ENCODE measurements at places on chromosomes 5 and 9. TPM values are rescaled to one million over a fixed set of nuclear protein-coding genes. Genes with fewer than 3 reads are reported as not detected.

Gene ARL14EPL
- total RNA-seq = 0.43 TPM

Gene STC2
- total RNA-seq = 37.3 TPM

Gene GCNT1
- 3.4 TPM for total RNA-seq

Gene RAB3C
- total RNA-seq = not detected

Gene EQTN
- not detected for total RNA-seq

Gene RNF38
- 10.0 TPM for total RNA-seq

Gene FGF1
- 0.44 TPM for total RNA-seq

Gene NUTM2G
- total RNA-seq = not detected

Gene EPB41L4A
- 2.5 TPM for total RNA-seq

Gene NIPBL
- total RNA-seq = 9.9 TPM

Gene CCDC183
- total RNA-seq = 0.44 TPM

Gene IGFBPL1
- total RNA-seq = 2.3 TPM

Gene CD180
- total RNA-seq = not detected

Gene NR5A1
- 0.09 TPM for total RNA-seq

Gene ITGA2
- 15.7 TPM for total RNA-seq

Gene CACNA1B
- total RNA-seq = 0.02 TPM

Gene ORM2
- not detected for total RNA-seq

Gene PCDHGB2
- total RNA-seq = not detected

Gene HTR4
- not detected for total RNA-seq

Gene GABBR2
- total RNA-seq = 0.49 TPM

Gene CNTFR
- total RNA-seq = 0.17 TPM

Gene CKS2
- total RNA-seq = 389 TPM

Gene ANKRD20A1
- 0.51 TPM for total RNA-seq

Gene FRRS1L
- total RNA-seq = 0.15 TPM

Gene PCDHB3
- 0.07 TPM for total RNA-seq

Gene GALNT12
- total RNA-seq = 4.4 TPM

Gene SGCD
- total RNA-seq = 3.3 TPM

Gene KIF24
- 3.3 TPM for total RNA-seq

Gene SLC34A1
- not detected for total RNA-seq

Gene GKAP1
- total RNA-seq = 4.1 TPM

Gene GABRB2
- not detected for total RNA-seq

Gene CDC42SE2
- total RNA-seq = 28.9 TPM

Gene SH3TC2
- 0.69 TPM for total RNA-seq

Gene WHRN
- 6.4 TPM for total RNA-seq

Gene FOXI1
- not detected for total RNA-seq

Gene SIT1
- not detected for total RNA-seq

Gene PDE6A
- total RNA-seq = 0.24 TPM

Gene GRXCR2
- total RNA-seq = not detected

Gene CDX1
- total RNA-seq = not detected

Gene FCN1
- total RNA-seq = not detected

Gene ENTPD2
- total RNA-seq = 3.3 TPM

Gene GRM6
- total RNA-seq = not detected

Gene RASGRF2
- 1.2 TPM for total RNA-seq

Gene SLC4A9
- not detected for total RNA-seq

Gene KCNV2
- not detected for total RNA-seq

Gene IRX1
- not detected for total RNA-seq

Gene NAIP
- total RNA-seq = 0.39 TPM

Gene IL3
- total RNA-seq = not detected

Gene HAND1
- 0.35 TPM for total RNA-seq

Gene CDH10
- total RNA-seq = 0.14 TPM

Gene GDNF
- 0.03 TPM for total RNA-seq

Gene C5orf58
- total RNA-seq = not detected

Gene SNAPC3
- total RNA-seq = 17.6 TPM

All from A549 treated with Hydrocortisone at 1 μM for 4 hours (cell line).